A549 treated with GW870086 at 1 μM for 4 hours (cell line): ENCODE measurements at places on chromosomes 1 and 21. TPM values are rescaled to one million over a fixed set of nuclear protein-coding genes. Genes with fewer than 3 reads are reported as not detected.

Gene KCNJ9
- total RNA-seq: not detected in 5 replicates

Gene FAM229A
- 2.7 to 4.6 TPM (median 3.3 TPM) in 5 replicates for total RNA-seq

Gene HSPA13
- total RNA-seq: 9.7 to 17.8 TPM (median 16.7 TPM) in 5 replicates

Gene LENEP
- total RNA-seq: 0.23 TPM in 1 of 5 replicates, not detected in the others

Gene SPATA45
- not detected in 5 replicates for total RNA-seq

Gene KISS1
- total RNA-seq: 0.21 to 0.96 TPM (median 0.46 TPM) in 5 replicates

Gene LRRN2
- total RNA-seq: 10.6 to 14.3 TPM (median 11.8 TPM) in 5 replicates

Gene MLLT11
- total RNA-seq: 12.5 to 18.3 TPM (median 17.0 TPM) in 5 replicates

Gene CA6
- total RNA-seq: not detected in 5 replicates

Gene GJA9
- 0.06 to 0.08 TPM (median 0.07 TPM) in 3 of 5 replicates, not detected in the others for total RNA-seq

Gene AMY1B
- not detected in 5 replicates for total RNA-seq

Gene MYCL
- total RNA-seq: 1.3 to 1.7 TPM (median 1.5 TPM) in 5 replicates

Gene CNN3
- 52.1 to 63.8 TPM (median 60.4 TPM) in 5 replicates for total RNA-seq

Gene MYBPH
- 0.07 TPM in 1 of 5 replicates, not detected in the others for total RNA-seq

Gene MSH4
- not detected in 5 replicates for total RNA-seq

Gene TMIGD3
- not detected in 5 replicates for total RNA-seq

Gene MCOLN3
- total RNA-seq: 2.9 to 4.7 TPM (median 3.6 TPM) in 5 replicates

Gene CACNA1S
- total RNA-seq: not detected in 5 replicates

Gene KIF17
- 1.4 to 2.4 TPM (median 1.6 TPM) in 5 replicates for total RNA-seq

Gene LCE2B
- not detected in 5 replicates for total RNA-seq

Gene GPR25
- total RNA-seq: not detected in 5 replicates

Gene DNALI1
- 0.05 to 0.38 TPM (median 0.05 TPM) in 3 of 5 replicates, not detected in the others for total RNA-seq

Gene SPATA46
- not detected in 5 replicates for total RNA-seq

Gene CLCA1
- not detected in 5 replicates for total RNA-seq

Gene RBM11
- not detected in 5 replicates for total RNA-seq

Gene TEX38
- total RNA-seq: not detected in 5 replicates

Gene CR1L
- total RNA-seq: not detected in 5 replicates

Gene AMY1C
- total RNA-seq: not detected in 5 replicates

Gene C1orf105
- total RNA-seq: 0.14 to 0.33 TPM (median 0.30 TPM) in 3 of 5 replicates, not detected in the others

Gene UCHL5
- total RNA-seq: 37.6 to 49.9 TPM (median 42.8 TPM) in 5 replicates

Gene LCE3D
- total RNA-seq: 1.6 to 2.7 TPM (median 2.4 TPM) in 5 replicates

Gene VCAM1
- total RNA-seq: not detected in 5 replicates

Gene SLC41A1
- 17.6 to 23.4 TPM (median 22.3 TPM) in 5 replicates for total RNA-seq

Gene SELL
- total RNA-seq: 0.08 to 1.5 TPM (median 0.17 TPM) in 5 replicates

Gene PDPN
- not detected in 5 replicates for total RNA-seq

Gene C4BPA
- total RNA-seq: 0.46 to 0.77 TPM (median 0.54 TPM) in 5 replicates

Gene CENPL
- total RNA-seq: 12.0 to 14.4 TPM (median 13.3 TPM) in 5 replicates

Gene CHIA
- total RNA-seq: not detected in 5 replicates

Gene FCRL5
- not detected in 5 replicates for total RNA-seq

Gene ZNF684
- total RNA-seq: 1.5 to 2.8 TPM (median 2.1 TPM) in 5 replicates

Gene WNT9A
- total RNA-seq: 6.1 to 8.5 TPM (median 7.8 TPM) in 5 replicates

Gene CCDC181
- total RNA-seq: 0.13 to 0.29 TPM (median 0.19 TPM) in 4 of 5 replicates, not detected in the other

Gene TMEM82
- not detected in 5 replicates for total RNA-seq

Gene KCNT2
- total RNA-seq: 0.06 to 0.07 TPM (median 0.07 TPM) in 4 of 5 replicates, not detected in the other
